ENCODE measurements at places on chromosomes 7 and 10. TPM values are rescaled to one million over a fixed set of nuclear protein-coding genes. Genes with fewer than 3 reads are reported as not detected.

GRCh38 chr7:130037703-130038102 lies 13.5 kb downstream of the ZC3HC1 start:
- DNase-seq = no peak

GRCh38 chr10:124703778-124704427 lies 40.3 kb downstream of the FAM53B start:
- no peak for DNase-seq

GRCh38 chr10:77641788-77642397 lies 4.3 kb upstream of the KCNMA1 start:
- DNase-seq = peak; percentile 41

DNA sequence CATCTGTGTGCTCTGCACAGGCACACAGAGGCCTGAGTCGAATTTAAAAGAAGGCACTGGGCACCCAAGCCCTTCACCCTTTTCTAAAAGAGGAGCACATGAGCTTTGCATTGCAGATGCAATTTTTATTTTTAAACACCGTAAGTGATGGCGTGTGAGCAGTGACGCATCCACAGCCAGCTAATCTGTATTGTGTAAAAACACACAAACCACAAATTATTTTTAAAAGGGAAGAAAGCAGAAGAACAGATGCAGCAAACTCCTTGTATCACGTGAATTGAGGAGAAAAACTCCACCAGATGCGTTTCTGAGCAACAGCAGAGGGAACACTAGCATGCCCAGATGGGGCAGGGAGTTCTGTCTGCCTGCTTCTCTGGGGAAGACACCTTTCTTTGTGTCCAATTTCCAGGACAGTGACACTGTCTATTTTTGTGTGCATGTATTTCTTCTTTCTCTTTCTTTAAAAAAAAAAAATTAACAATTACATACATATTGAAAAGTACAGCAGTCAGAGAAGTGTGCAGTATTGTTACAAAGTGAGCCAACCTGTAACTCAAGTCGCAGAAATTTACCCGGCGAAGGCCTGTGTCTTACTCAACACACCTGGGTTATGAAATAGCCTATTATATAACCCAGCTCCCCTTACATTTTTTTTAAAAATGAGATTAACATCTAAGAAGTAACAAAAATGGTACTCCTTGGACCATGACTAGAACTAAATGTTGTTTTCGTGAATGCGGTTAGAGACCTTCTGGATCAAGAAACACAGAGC lies 39.2 kb downstream of the EEPD1 start:
- peak; percentile 49 for DNase-seq

Gene GRID2IP
- total RNA-seq = not detected
